ENCODE measurements at places on chromosomes 16 and 17.
A peak's percentile ranks its signal among the peaks of the same experiment; 100 is the strongest.

- no peak for DNase-seq
Measured at GRCh38 chr16:26475596-26475995, 591.1 kb upstream of the C16orf82 start.

DNA sequence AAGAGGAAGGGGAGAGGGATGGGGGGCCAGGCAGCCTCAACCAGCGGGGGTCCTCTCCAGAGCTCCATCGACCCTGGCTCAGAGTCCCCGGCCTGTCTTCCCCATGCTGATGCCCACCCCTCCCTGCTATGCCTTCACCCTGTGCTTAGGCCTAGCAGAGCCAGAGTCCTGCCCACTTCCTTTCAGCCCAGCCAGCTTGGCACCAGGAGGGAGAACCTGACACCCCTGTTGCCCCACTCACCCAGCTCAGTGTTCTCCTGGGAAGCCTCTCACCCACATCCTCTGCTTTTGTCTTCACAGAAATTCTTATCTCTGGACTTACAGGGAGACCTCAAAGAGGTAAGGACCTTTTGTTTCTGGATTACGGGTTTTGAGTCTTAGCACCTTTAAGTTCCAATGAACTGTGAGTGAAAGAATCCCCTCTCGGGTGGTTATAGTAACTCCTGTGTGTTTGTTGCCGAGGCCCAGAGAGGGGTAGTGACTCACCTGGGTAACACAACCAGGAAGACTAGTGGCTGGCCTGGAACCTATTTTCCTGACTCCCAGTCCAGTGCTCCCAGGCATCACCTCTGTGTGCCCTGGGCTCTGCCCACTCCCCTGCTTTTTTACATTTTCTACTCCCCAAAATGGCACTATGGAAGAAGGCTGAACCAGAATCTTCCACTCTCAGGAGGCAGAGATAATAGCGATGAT, 53.3 kb downstream of the CES1 start:
- peak; percentile 37 for DNase-seq

- DNase-seq: no peak
Measured at GRCh38 chr16:819336-820043, 19.0 kb upstream of the GNG13 start.

DNA sequence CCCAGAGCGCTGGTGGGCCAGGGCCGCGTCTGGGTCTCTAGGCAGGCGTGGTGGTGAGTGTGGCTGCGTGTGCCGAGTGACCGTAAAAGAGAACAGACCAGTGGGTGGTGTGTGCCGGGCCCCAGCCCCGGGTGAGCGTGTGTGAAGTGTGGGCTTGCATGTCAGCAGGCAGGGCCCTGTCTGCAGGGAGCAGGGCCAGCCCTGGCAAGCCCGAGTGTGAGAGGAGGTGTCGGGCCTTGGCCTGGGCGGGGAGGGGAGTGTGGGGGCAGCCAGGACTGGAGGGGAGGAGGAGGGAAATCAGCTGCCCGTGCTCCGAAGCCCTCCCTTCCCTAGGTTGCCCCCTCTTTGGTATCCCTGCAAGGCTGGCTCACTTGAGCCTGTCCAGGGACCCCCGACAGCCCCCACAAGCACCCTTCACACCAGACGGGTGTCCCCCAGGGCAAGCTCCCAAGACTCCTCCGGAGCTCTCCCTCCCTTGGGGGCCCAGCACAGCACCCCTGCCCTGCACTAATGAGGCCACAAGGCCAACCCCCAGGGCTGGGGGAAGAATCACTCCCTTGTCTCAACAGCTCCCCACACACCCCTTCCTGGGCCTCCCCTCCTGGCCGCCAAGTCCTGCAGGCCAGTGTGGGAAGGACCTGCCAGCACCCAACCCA, 1.9 kb downstream of the USH1G start:
- peak; percentile 56 for DNase-seq

DNA sequence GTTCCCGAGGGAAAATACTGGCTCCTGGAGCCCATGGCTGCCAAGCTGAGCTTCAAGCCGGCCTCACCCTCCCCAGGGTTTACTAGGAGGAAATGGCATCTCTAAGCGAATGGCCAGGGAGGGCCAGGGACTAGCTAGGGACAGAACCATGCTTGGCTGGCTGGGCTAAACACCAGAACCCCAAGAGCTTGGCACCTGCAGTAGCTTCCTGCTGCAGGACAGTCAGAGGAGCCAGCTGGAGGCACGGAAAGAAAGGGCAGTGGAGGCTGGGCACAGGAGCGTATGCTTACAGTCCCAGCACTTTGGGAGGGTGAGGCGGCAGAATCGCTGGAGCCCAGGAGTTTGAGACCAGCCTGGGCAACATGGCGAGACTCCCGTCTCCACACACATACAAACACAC, 33.7 kb downstream of the PEMT start:
- DNase-seq: no peak

DNA sequence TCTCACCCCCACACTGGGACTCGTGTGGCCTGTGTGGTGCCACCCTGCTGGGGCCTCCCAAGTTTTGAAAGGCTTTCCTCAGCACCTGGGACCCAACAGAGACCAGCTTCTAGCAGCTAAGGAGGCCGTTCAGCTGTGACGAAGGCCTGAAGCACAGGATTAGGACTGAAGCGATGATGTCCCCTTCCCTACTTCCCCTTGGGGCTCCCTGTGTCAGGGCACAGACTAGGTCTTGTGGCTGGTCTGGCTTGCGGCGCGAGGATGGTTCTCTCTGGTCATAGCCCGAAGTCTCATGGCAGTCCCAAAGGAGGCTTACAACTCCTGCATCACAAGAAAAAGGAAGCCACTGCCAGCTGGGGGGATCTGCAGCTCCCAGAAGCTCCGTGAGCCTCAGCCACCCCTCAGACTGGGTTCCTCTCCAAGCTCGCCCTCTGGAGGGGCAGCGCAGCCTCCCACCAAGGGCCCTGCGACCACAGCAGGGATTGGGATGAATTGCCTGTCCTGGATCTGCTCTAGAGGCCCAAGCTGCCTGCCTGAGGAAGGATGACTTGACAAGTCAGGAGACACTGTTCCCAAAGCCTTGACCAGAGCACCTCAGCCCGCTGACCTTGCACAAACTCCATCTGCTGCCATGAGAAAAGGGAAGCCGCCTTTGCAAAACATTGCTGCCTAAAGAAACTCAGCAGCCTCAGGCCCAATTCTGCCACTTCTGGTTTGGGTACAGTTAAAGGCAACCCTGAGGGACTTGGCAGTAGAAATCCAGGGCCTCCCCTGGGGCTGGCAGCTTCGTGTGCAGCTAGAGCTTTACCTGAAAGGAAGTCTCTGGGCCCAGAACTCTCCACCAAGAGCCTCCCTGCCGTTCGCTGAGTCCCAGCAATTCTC, 27.4 kb downstream of the STH start:
- DNase-seq: no peak

DNA sequence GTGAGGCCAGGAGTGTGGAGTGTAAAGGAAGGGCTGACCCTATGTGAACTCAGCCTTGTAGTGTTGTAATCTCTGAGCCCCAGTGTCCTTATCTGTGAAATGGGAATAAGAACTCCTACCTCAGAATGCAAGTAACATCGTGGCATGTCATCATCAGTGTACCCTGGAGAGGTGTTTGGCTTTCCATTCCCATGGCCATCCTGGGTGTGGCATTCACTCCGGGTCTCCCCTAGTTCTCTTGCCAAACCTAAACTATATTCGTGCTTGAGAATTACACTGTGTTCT, 1.9 kb downstream of the NXPH3 start:
- no peak for DNase-seq

DNA sequence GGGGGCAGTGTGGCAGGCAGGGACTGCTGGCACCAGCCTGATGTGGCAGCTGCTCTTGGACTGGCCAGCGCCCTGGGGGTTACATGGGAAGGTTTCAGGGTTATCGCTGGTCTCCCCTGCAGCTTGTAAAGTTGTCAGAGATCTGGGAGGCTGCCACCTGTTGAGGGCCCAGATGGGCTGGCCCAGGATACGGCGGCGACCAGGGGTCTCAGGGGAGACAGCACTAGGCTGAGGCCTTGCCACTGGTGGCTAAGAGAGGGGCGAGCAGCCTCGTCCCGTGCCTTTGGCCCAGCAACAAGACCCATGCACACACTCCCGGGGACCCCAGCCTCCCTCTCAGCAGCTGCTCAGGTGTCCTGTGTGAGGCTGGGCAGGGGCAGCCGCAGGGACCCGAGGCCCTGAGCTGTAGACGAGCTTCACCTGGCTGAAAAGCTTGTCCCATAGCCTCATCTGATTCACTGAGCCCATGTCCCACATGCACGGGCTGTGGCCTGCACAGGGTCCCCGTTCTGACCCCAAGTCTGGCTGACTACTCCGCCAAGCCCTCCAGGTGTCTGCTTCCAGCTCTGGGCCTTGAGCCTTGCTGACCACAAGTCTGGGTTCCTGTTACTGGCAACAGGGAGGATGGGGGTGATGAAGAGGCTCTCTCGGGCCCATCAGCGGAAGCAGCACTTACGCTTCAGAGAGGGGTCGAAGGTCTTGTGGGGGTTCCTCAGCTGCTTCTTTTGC, 6.2 kb downstream of the DUS1L start:
- DNase-seq: no peak

- DNase-seq: no peak
Measured at GRCh38 chr16:69544088-69544487, 21.7 kb upstream of the NFAT5 start.

DNA sequence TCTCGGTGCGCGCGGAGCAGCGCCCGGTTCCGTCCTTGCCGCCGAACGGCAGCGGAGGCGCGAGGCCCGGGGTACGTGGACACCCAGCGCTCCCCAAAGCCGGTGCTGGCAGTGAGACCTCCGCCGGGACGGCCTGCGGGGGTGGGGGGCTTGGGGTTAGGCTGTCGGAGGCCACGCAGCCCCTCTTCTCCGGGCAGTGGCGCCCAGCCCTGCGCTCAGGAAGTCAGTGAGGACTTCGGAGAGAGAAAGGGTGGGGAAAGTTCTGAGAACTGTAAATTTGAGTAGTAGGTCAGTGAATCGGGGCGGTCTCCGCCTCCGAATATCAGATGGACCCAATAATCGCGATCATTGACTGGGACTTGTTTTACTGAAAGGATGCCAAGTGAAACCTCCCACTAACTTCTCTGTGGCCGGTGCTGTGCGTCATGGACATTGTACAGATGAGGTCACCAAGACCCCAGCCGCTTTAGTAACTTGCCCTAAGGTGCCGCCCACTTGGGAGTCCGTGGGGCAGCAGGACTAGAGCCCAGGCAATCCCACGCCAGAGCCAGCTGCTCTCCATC, 468 bp downstream of the IL4R start:
- DNase-seq: peak; percentile 79

GRCh38 chr17:62857526-62857925, 49.4 kb upstream of the MARCHF10 start:
- no peak for DNase-seq

GRCh38 chr16:2675714-2676113, 6.6 kb upstream of the KCTD5 start:
- DNase-seq: peak; percentile 52

- DNase-seq: no peak
Measured at GRCh38 chr17:37829592-37830123, 84.8 kb upstream of the HNF1B start.

DNA sequence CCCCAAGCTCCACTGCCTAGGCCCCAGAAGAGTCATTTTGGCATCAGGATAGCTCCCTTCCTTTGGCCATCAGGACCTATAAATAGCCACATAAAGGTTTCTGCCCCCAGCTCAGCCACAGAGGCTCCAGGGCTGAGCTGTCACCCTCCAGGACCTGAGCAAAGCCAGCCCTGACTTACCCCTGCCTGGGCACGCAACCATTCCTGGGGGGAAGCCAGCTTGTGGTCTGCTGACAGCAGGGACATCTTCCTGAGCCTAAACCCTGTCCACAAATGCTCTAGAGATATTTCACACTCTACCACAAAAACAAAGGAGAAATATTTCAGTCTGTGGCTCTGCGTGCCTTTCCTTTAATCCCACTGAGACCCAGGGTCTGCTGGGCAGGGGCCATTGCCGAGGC, 123.7 kb upstream of the CCL2 start:
- peak; percentile 44 for DNase-seq

- DNase-seq: no peak
Measured at GRCh38 chr17:75227729-75228128, 22.2 kb downstream of the NUP85 start.

- DNase-seq: no peak
Measured at GRCh38 chr17:57625957-57626356, 119.1 kb downstream of the CCDC182 start.

GRCh38 chr16:695355-696089, 5.3 kb upstream of the WDR24 start:
- no peak for DNase-seq

DNA sequence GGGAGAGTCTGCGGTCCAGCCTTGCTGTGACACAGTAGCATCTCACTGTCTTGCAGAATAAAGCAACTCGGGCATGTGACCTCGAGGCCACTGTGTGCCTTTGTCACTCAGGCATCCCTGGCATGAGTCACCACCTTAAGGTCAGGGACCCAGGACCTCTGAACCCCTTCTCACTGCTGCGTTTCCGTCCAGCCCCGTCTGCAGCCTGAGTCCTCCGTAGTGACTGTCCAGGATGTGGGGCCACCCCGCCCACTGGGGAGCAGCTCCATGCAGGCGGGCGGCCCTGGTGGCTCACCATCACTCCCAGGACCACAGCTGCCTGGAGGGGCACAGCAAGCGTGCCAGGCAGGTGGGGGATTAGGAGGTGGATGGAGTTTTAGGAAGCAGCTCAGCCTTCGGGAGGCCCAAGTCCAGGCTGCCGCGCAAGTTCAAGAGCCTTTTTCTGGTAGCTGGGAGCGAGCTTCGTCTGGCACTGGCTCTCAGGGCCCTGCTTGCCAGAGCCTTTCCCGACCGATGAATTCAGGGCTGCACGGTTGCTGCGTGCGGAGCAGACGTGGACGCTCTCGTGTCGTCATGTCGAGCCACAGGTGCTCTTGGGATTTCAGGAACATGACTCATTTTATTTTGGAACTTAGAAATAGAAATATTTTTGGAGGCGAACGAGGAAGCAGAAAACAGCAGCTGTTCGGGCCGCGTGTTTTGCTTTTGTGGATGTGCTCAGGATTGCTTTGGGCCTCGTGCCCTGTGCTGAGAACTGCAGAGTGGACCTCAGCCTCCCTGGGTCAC, 16.8 kb downstream of the KCTD5 start:
- no peak for DNase-seq

- DNase-seq: peak; percentile 87
Measured at GRCh38 chr16:17467923-17468540, 2.7 kb downstream of the XYLT1 start.

DNA sequence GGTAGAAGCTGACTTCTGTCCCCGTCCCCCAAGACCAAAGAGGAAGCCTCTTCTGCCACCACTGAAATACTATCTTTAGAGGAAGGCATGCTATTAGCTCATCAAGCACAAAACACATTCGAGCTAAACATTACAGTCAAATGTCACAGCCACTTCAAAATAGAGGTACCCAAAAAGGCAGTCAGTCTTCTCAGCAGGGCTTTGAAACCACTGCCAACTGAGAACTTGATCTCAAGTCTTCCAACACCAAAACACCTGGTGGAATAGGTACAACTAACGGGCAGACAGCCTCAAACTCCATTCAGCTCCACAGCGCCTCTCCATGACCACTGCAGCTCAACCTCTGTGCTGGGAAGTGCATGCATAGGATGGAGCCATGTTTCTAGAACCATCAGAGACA, 36.0 kb downstream of the ZFHX3 start:
- DNase-seq: no peak

Data from islet precursor cell (in vitro differentiated cells).